ENCODE measurements at places on chromosomes 6 and 20.
A peak's percentile ranks its signal among the peaks of the same experiment; 100 is the strongest.

- no peak for DNase-seq
Measured at GRCh38 chr20:15257569-15257870, 920.1 kb upstream of the FLRT3 start.

GRCh38 chr6:149212892-149213801 lies 104.4 kb upstream of the TAB2 start:
- DNase-seq = peak; percentile 77

GRCh38 chr6:11392778-11393507 lies 144.6 kb upstream of the TMEM170B start:
- DNase-seq = no peak

GRCh38 chr6:152232501-152233151 lies 404.5 kb downstream of the SYNE1 start:
- DNase-seq = peak; percentile 48
